BJ (cell line): ENCODE measurements at places on chromosomes 2 and 18.

DNA sequence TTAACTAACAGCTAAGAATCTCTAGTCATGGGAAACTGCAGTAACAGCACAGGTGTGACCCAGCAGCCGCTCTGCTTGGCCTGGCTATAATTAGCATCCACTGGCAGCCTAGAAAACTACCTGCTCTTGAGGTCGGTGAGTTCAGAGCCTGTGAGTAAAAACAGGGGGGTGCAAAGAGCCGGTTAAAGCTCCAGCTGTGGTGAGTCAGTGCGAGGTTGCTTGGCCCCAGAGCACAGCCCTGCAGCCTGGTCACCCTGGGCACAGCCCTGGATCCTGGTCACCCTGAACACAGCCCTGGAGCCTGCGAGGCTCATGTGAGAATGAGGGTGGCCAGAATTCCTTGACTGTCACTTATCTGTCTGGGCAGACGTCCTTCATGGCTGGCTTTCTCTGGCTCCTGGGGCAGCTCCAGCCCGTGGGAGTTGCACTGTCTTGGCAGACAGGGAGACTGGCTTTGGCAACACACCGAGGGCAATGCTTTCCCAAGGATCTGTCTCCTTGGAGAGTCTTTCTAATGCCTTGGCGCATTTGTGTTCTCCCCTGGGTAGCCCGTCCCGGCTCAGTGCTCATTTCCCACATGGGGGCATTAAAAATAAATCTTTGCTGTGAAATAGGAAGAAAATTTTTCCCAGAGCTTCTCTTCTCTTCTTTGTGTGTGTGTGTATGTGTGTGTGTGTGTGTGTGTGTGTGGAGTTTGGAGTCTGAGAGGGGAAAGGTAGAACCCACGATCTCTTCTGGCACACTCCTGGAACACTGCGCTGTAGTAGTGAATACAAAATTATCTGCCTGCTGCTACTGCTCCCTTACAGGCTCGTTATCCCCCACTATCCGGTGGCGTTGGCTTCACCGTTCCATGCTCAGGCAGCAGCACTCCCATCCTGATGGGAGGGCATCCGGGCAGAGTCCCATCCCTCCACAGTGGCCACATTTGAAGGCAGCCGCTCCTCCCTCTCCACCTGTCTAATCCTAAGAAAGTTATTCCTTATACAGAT lies 250.2 kb upstream of the MEX3C start:
- DNase-seq = no peak

GRCh38 chr2:19772981-19773380 lies 128.8 kb downstream of the TTC32 start:
- no peak for DNase-seq

- no peak for DNase-seq
These were observed 220.1 kb downstream of the OSR1 start for GRCh38 chr2:19138264-19138825.

- DNase-seq = no peak
These were observed 108.2 kb downstream of the ZNF516 start for GRCh38 chr18:76386886-76387285.

DNA sequence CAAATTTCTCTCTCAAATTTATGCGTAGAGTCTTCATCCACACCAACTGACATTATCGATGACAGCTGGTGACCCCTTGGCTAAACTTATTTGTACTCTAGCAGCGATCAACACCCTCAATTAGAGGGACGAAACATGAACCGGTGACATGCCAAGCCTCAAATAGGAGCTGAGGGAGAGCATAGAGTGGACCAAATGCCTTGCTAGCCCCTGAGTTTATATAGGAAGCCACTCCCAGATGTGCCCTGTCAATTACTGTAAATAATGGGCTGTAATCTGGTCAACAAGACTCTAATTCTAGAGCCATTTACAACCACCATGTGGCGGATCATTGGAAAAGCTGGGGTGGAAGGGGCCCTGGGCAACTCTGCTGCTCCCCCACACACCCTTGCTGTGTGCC lies 47.6 kb upstream of the FHL2 start:
- no peak for DNase-seq

DNA sequence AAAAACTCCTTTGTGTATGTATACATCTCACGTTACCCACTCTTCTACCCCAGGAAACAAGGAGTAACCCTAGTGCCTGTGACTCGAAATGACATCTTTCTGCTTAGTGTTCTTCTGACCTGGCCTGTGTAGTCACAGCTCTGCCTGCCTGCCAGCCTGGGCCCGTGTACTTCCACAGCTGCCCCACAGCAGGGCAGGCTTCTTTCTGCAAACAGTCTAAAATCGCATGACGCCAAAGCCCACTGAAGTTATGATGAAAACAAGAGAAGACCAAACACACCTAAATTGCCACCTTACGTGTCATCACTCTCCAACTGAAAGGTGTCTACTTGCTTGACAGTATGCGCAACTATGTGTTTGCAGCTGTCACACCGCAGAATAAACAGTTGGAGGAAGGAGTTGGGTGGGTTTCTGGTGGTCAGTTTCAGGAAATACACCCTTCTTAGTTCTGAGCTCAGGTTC lies 1.5 kb downstream of the GAREM1 start:
- no peak for DNase-seq

DNA sequence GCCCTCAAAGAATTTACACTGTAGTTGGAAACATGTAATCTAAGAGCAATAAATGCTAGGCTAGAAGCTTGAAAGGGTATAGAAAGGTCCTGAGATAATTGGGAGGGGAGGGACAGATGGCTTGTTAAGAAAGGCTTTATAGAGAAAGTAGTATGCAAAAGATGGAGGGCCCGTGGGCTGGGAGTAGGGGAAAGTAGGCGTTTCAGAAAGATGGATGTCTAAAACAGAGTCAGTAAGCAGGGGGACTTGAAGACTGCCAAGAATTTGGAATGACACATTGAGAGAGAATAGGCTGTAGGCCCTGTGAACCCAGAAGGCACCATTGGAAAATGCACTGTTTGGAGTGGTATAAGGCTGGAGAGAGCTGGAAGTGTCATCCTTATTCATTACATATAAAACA lies 822 bp downstream of the PSMG2 start:
- peak; percentile 0 for DNase-seq

DNA sequence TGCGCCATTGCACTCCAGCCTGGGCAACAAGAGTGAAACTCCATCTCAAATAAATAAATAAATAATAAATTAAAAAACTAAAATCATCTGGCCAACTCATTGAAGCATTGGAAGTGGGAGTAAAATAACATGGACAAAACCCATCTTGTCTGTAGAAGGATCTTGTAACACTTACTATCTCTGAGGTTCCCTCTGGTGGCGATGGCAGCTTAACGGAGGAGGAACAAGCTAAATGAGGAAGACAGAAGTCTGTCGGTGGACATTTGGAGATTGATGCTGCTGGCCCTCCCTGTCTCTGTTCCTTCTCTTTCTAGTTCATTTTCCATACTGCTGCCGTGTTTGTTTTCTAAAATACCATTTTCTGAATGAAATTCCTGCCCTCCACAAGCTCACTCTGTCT lies 43.4 kb downstream of the ZCCHC2 start:
- DNase-seq = no peak

GRCh38 chr2:157355618-157356017 lies 30.0 kb upstream of the ERMN start:
- no peak for DNase-seq

DNA sequence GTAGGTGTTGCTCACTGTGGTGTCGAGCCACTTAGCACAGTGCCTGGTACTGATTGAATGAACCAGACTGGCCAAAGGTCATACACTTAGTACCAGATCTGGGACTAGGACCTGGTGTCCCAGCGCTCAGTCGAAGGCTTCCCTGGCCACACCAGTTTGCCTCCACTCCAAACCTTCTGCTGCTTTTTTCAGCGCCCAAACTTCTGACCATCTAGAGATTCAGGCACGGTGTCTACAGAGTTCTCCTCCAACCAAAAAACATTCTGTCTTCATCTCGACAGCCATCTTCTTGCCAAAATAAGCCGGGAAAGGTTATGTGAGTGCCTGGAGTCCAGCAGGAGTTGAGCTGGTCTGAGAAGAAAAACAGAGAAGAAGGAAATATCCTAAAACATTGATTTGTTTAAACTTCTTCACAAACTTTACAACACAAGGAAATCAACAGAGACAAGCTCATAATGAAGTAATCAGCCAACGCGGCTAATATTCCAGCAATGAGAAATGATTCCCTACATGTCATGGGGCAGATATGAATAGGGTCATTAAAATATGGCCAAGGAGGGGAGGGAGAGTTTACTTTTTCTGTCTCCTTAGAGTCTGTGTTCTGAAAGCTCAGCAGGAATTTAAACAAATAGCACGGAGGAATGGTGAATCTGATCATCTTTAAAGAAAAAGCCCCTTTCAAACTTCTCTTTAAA lies 2.3 kb upstream of the GLI2 start:
- no peak for DNase-seq

GRCh38 chr2:9657731-9658130 lies 26.9 kb upstream of the YWHAQ start:
- DNase-seq = no peak

DNA sequence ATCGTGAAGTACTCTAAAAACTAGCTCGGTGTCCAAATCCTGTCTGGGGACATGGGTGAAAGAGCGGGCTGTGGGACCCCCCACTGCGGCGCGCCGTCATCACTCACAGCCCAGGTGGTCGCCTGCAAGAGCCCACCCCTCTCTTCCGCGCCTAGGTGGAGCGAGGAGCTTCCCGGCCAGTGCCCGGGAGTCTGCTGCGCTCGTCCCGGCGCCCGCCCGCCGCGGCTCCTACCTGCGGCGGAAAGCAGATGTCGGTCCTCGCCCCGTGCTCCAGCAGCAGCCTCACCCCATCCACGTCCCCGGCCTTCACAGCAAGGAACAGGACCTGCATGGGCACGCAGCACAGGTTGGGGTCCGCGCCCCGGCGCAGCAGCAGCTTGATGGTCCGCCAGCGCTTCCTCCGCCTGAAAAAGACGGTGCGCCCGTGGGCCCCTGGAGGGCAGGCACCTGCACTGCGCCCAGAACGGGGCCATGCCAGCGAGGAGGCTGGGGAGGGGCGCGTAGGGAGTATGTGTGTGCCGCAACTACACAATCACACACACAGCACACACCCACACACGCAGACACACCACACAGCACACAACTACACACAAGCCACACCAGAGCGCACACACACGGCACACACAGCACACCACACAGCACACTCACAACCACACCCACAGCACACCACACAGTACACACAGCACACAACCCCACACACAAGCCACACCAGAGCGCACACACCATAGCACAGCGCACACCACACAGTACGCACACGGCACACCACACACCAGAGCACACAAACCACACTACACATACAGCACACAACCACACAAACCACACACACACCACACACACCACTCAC lies 37.4 kb downstream of the ANKMY1 start:
- DNase-seq = no peak

GRCh38 chr2:231294571-231295362 lies 96.3 kb downstream of the ARMC9 start:
- DNase-seq = no peak

DNA sequence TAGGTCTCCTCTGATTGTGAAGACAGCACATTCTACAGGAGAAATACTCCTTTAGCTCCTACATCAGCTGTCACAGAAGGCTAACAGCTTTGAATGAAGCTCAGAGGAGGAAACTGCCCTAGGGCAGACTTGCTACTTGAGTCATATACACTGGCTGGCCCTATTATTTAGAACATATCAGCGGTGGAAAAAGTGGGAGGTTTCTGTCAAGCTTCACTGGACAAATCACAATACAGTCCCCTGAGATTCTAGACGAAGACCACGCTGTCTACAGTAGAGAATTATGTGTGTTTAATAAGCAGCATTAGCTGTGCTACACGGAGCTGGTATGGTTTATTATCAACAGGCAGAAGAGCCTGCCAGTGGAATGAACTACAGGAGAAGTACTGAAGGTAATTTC lies 230.9 kb upstream of the FSIP2 start:
- no peak for DNase-seq

- DNase-seq = no peak
These were observed 39.0 kb downstream of the KIAA2012 start for GRCh38 chr2:202112041-202112440.

DNA sequence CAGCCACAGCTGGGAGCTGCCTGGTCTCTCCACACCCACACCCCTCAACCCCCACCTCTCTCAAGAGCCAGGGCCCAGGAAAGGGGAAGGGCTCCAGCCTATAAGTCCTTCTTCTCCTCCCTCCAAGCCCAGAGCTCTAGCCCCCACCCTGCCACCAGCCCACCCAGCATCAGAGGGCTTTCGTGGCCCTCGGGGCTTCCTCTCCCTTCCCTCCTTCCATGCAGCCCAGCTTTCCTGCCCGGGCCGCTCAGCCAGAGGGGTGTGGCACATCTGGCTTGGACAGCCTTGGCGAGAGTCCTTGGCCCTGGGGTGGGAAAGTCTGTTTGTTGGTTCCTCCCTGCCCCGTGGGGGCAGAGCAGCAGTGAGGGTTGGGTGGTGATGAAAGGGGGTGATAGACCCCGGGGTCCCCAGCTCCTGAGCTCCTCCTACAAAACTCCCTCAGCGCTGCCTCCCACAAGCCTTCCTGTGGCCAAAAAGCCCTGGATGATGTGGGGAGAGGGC lies 7.0 kb downstream of the TNS1 start:
- no peak for DNase-seq

GRCh38 chr18:61992285-61992684 lies 99.5 kb upstream of the RNF152 start:
- DNase-seq = peak; percentile 46

DNA sequence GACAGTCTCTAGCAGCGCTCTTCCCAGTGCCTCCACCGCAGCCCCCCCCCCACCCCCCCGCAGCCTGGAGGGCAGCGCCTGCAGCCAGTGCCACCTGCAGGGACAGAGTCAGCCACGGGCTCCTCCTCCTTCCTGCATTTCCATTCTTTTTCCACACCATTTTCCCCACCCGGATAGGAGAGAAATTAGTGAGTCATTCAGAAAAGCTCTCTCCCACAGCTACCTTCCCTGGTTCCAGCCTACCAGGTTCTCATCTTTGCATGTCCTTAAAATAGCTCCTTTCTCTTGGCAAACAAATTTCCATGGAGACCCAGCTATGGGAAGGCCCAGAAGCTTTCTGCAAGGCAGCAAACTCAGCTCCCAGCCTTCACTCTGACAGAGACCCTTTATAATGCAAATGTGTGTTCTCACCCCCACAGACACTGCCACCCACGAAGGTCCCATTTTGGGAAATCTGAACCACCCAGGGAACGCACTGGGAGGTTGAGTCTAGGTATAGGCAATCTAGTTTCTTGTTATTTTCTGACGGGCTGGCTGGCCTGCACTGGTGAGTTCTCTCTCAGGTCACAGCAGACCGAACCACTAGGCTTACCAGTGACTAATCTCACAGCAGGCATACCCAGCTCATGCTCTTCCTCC lies 41.8 kb upstream of the ATG16L1 start:
- no peak for DNase-seq

GRCh38 chr18:33924576-33924975 lies 300.1 kb downstream of the NOL4 start:
- no peak for DNase-seq

DNA sequence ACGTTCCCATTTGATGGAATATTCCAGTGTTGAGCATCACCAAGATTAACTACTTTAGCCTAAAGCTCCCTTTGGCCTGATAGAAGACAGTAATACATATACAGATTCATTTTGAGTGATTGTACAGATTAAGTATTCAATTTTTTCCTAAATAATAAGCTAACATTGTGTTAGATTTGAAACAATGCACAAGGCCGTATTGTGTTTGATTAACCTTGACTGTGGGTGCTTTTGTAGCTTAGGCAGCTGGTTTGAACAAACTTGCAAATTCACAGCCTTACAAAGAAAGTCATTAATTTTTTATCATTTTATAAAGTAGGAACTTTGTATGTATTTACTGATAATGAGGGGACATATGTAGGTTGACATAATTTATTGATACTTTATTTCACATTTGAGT lies 29.6 kb downstream of the NABP1 start:
- DNase-seq = no peak

GRCh38 chr2:114192362-114192761 lies 250.1 kb upstream of the DPP10 start:
- no peak for DNase-seq

GRCh38 chr2:164877169-164877568 lies 35.5 kb upstream of the COBLL1 start:
- DNase-seq = no peak
